ENCODE measurements at places on chromosomes 12 and 14.

- no peak for DNase-seq
Observed at GRCh38 chr14:70789961-70790360, 19.4 kb downstream of the MAP3K9 start.

GRCh38 chr12:26678697-26679660 is 154.0 kb downstream of the ITPR2 start:
- no peak for DNase-seq

- DNase-seq = no peak
Observed at GRCh38 chr14:67429510-67430205, 17.7 kb upstream of the PLEK2 start.

DNA sequence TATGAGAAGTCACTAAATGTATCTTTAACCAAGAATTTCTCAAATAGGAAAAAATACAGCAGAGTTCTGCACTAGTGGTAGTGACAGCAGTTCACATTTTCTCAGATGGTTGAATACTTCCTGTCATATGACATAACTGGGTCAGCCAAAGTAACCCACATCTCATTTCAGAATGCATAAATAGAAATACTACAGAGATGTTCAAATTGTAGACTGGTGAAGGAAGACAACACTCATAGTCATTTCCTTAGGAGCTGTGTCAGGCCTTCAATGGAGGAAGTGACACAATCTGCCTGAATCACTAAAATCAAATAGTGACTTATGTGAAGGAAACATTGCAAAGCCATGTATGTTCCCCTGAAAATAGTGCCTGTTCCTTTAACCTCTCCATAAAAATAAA is 32.4 kb downstream of the FERMT2 start:
- DNase-seq = no peak

GRCh38 chr12:126776026-126776655 is 1490.8 kb upstream of the TMEM132C start:
- no peak for DNase-seq

- DNase-seq = no peak
Observed at GRCh38 chr12:15899282-15899870, 11.8 kb upstream of the DERA start.

- DNase-seq = no peak
Observed at GRCh38 chr14:36931791-36932190, 240.6 kb downstream of the SLC25A21 start.

GRCh38 chr12:132124766-132125425 is 19.2 kb downstream of the DDX51 start:
- no peak for DNase-seq
